ENCODE measurements at places on chromosomes 5 and 9.

DNA sequence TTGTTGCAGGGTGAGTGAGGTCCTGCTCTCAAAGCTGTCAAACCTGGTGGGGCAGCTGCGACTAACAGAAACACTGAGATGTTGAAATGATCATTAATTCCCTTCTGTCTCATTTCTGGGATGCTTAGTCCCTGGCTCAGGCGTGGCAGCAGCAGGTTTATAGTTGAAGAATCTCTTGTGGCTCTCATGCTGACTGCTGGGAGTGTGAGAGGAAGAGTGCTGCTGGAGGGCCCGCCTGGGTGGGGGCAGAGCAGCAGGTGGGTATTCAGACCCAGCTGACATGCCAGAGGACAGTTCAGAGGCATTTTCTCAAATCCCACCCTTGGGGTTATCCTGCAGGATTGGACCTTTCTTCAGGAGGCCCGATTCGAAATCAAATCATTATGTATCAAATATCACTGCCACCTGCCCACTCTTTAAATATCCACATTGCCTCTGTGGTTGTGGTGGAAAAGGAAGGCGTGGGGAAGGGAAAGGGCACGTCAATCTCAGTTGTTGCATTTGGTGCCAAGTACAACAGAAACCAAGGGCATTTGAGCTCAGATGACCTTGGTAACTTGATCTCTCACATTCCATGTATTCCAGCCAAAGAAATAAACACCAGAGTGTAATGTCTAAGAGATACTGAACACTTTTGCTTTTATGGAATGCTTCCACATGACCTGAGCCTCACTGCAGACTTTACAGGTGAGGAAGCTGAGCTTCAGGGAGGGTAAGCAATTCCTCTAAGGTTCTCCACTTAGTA is 224.3 kb downstream of the AOPEP start:
- DNase-seq = no peak

GRCh38 chr9:130741831-130742449 is 48.4 kb downstream of the EXOSC2 start:
- DNase-seq = no peak

- DNase-seq = no peak
These were observed 7.5 kb upstream of the PHYHD1 start for GRCh38 chr9:128913048-128913900.

GRCh38 chr5:43602461-43603343 is at the start of gene NNT:
NNT (plus strand) TSS chr5:43603180; CDS start chr5:43609196, 6,016 bp downstream.
- no peak for DNase-seq

- no peak for DNase-seq
These were observed 28.0 kb downstream of the ERAP2 start for GRCh38 chr5:96904054-96904931.

- peak; percentile 55 for DNase-seq
These were observed 373.0 kb upstream of the MEF2C start for GRCh38 chr5:89255845-89256463.

DNA sequence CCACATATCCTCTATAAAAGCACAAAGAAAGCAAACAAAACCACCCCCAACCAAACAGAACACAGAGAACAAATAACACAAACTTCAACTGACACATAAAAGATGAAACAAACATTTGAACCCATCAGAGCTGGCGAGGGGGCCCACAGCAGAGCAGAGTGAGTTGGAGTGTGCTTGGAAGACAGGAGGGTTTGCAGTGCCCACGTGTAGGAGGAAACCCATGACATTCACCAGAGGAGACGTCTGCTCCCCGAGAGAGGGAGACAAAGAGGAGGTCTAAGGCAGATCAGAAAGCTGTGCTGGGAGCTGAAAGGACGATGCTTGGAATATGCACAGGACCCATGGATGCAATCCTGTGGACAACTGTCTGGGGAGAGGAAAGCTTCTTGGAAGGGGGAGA is 27.0 kb downstream of the MRPL36 start:
- peak; percentile 26 for DNase-seq

DNA sequence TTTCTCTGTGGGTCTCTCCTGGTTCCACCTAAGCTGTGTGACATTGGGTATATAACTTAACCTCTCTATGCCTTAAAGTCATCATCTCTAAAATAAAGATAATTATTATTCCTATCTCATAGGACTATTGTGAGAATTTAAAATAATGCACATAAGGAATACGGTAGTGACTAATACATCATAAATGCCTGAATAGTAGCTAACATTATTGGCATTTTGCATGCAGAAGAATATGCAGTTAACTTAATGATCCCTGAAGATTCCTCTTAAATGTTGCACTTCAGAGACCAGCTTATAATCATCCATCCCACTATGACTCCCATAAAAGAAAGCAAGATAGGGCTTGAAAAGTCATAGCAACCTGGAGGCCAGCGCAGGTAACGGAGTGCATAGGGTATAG is 32.4 kb downstream of the OXCT1 start:
- no peak for DNase-seq

- DNase-seq = no peak
These were observed 13.1 kb downstream of the GPRIN1 start for GRCh38 chr5:176596689-176597416.

DNA sequence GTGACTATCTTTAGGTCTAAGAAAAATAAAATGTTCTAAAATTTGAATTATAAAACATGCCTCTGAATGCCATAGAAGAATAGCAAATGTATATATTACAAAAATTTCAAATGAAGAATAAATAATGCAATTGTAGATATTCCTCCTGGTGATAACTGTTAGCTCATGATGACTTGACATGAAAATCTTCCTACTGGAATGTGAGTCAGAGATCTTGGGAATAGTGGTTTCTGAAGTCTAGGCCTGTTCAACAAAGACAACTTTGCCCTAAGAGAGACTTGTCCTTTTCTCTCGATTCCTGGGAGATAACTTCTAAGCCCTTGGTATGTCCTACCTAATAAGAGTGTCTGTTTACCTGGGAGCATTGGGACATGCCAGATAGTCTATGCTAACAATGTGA is 746.3 kb upstream of the RIOK2 start:
- DNase-seq = no peak

DNA sequence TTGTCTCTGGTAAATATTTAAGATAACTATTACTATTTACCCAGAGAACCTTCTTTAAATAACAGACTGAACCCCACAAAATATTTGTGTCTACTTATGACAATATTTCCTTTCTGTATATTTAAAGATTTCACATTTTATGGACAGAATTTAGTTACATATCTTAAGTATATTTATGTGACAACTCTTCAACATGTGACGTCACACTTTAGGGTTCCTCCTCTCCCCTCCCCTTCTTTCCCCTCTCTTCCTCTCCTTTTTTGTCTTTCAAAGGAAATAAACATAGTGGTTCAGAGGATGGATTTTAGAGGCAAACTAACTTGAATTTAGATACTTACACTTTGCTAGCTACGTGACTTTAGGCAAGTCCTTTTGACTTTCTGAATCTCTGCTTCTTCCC is 655.6 kb upstream of the NUDT12 start:
- DNase-seq = no peak

DNA sequence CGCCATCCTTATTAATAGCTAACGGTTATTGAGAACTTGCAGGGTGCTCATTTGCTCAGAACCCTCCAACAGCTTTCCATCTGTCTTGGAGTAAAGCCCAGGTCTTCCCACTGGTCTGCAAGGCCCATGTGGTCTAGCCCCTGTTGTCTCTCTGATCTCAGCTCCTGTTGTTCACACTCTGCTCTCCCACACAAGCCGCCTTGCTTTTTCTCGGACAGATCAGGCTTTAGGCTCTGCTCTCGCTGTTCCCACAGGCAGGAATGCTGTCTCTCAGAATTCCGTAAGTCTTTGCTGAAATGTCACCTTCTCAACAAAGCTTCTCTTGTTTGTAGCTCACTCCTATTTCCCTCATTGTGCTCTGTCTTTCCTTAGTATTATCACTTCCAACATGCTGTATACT is 34.3 kb downstream of the GPR107 start:
- no peak for DNase-seq

DNA sequence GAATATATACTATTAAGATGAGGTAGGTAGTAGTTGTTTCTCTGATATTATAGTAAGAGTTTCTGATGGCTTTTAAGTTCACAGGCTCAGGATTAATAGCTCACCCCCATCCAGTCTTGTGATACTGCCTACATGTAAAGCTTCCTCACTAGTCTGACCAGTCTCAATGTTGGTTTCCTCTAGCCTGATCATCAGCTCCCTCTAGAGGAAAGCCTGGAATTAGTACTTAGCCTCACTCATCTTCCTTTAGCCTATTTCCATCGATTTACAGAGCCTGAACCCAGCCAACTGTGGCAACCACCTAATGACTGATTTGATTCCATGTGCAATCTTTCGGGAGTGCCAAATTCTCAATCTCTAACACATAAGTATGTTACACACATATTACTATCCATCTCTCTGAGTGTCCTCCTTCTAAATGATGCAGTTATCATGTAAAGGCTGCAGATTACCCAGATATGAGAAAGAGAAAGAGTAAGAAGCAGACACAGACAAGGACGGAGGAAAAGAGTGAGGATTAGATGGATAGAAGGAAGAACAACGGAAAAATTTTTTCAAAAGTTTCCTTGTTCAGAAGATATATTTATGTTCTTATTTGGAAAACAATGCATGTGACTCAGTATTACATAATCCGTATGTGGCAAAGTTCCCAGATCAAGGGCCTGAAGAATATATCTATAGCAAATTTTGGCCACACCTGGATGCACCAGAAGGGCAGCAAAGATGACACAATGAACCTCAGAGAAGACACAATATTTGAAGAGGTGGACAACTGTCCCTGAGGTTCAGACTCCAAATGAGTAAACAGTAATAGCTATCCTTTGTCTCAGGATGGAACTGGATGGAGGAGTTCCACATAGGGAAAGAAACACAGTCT is 333.7 kb downstream of the ELAVL2 start:
- peak; percentile 12 for DNase-seq

GRCh38 chr5:107025712-107026497 is 644.8 kb downstream of the EFNA5 start:
- DNase-seq = no peak

- peak; percentile 62 for DNase-seq
These were observed 158.1 kb downstream of the NPR3 start for GRCh38 chr5:32869216-32869615.

DNA sequence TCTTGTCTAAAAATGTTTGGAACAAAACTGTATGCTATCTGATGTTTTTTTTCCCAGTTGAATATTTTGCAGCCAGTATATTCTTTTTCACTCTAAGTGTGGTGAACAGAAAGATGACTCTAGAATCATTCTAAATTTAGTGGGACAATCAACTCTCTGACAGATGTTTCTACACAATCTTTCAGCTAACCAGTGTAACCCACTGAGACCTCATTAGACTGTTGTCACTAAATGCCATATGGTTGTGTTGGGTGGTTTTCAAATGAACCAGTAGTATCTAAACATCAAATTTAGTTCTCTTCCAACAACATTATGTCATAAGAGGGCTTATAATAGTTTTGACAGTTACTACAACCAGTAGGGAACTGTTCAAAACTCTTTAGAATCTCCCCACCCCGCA is 129.6 kb upstream of the PRLR start:
- no peak for DNase-seq

DNA sequence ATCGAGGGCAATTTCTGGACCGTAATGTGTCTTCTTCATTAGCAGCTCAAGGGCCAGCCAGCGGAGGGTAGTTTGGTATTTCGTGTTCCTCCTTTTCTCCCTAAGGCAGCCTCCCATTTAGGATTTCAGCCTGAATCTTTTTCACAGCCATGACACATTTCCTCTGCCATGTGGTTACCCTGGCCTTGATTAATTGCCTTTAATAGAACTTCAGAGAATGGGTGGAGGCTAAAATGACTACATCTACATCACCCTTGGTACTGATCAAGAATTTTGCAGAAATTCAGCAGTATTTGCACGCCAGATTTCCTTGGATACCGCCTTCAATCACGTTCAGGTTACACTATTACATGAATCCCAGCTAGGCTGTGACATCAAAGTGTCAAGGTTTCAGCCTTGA is 58.0 kb downstream of the ADAMTS16 start:
- no peak for DNase-seq

DNA sequence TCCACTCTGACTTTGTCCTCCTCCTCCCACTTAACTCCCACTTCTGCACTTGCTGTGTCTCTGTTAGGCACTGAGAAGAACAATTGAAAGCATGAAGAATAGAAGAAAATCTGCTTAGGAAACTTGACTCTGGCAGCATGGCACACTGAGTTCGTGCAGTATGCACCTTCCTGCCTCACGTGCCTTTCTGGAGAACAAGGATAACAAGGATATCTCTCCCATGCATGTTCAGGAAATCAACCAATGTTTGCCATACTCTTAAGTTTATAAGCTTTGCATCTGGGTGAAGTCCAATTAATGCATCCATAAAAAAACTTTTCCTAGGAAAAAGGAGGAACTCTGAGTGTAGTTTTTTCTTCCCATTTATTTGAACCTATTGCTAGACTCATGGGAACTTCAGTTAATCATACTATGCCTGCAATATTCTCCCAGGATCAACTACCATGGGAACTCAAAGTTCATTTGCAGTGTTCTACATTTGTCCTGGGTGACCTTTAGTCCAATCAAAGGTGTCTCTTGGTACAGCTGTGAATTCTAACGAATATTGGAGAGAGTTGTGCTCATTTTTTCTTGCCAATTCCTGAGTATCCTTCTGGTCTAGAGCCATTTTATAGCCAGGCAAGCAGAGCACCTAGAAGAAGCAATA is 227.0 kb downstream of the ENC1 start:
- no peak for DNase-seq

DNA sequence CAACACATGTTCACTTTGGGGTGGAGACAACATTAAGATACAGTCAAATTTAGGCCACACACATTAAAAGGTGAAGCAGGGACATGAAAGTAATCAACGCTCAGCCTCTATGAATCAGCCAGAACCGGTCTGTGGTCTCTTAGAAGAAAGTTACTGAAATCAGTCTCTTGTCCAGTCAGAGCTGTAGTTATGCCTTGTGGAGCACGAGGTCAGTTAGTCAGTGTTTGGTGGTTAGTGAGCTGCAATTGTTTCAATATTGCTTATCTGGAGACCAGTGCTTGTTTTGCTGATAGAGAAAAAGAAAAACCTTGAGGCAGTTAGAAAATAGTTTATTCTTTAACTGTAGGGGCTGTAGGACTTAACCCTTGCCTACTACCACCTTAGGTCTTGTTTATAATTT is 157.8 kb upstream of the RASEF start:
- peak; percentile 79 for DNase-seq

GRCh38 chr9:16524078-16524477 is 346.4 kb downstream of the BNC2 start:
- DNase-seq = no peak

GRCh38 chr5:33227746-33228145 is 213.0 kb upstream of the TARS1 start:
- no peak for DNase-seq

DNA sequence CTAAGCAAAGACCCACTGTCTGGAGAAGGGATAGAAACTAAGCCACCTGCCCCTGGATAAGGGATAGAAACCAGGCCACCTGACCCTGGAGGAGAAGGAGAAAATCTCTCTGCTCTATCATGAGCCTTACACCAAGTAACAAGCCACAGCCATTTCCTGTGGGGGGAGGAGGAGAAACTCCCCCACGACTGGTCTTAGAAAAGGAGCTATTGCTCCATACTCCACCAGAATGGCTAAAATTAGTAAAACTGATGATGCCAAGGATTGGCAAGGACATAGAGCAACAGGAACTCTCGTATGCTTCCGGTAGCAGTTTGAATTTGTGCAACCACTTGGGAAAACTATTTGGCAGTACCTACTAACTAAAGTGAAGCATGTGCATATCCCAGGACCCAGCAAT is 70.8 kb downstream of the ACTL7B start:
- no peak for DNase-seq

Data from astrocyte of the cerebellum (primary cell).